ENCODE measurements at places on chromosomes 7 and 10.

DNA sequence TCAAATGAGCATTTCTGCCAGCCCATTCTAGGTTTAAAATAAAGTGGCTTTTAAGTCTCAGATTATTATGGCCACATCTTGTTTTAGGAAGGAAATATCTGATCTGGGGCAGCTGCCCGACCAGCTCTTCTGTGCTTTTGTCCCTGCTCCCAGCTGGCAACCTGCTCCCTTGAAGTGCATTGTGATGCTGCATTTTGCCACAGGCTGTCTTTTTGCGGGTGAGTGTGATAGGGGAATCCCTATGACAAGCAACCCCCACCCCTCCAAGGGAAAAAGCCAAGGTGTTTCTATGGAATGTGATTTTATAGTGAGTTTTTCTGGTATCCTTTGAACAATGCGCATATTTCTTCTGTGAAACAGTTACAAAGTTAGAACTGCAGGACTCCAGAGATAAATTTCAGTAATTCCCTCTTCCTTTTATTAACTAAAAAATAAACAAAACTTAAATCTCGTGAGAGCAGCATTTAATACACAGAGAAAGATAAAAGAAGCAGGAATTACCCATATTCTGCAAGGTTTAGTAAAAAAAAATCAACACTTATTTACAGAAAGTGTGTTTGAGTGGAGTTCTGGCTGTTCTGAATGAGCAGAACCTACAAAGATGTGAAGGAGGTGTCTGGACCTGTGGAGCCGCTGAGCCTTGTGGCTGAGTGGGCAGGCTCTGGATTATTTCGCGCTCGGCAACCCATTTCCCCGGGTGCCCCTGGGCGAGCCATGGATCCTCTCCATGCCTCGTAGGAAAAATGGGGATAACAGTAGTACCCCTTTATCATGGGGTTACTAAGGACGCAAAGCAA is 10.1 kb upstream of the HPS1 start:
- no peak for DNase-seq

DNA sequence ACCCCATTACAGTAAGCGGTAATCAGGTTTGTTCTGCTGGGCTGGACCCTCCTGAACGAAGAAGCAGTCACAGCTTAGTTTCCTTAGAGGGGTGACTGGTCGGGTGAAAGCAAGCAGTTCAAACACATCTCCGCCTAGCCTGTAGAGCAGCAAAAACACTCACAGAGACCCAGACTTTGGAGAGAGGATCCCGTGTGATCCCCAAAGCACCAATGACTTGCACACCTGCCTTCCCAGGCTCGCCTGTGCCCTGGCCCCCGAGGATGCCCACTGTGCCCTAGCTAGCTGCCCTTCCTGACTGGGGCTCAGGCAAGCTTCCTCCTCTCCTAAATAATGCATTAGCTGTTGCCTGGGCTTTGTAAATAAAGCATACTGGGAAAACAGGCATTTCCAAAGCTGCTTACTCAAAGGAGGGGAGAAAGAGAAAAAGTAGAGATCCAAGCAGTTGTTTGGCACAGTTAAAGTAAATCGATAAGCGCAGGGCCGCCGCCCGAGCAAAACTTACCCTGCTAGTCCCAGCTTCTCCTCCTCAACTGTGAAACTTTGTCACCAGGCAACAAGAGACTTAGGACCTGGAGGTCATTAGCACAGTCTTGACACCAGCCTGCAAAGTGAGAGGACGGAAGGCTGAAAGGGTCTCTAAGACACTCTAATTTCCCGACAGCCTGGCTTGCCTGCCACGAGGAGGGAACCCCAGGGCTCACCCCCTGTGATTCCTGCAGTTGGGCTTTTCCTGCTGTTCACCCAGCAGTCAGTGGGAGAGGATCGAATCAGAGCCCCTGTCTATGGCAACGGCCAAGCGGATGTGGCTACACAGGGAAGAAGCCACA is 4.8 kb downstream of the LRRC18 start:
- no peak for DNase-seq

DNA sequence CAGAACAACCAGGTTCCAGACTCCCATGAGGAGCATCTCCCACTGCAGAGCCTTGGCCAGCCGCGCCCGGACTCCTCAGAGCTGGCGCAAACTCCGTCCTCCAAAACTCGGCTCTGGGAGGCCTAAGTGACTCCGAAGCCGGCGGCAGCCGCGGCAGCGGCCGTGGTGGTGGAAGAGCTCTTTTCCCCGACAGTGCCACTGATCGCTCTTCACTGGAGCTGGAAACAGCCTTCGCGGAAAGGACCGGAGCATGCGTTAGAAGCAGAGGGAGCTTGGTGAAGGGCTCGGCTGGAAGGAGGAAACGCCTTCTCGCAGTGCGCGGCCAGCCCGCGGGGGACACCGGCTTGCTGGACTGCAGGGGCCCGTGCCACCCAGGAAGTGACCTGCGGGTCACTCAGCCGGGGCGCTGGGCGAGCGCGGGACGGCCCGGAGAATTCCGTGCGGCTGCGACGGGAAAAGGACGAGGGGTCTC is 5.0 kb upstream of the HOXA13 start:
- DNase-seq: no peak

GRCh38 chr7:66747881-66748511 is 7.5 kb downstream of the RABGEF1 start:
- DNase-seq: no peak

GRCh38 chr7:40717242-40717641 is 582.4 kb downstream of the SUGCT start:
- no peak for DNase-seq

GRCh38 chr10:80436446-80437098 is 17.5 kb upstream of the TSPAN14 start:
- DNase-seq: no peak

GRCh38 chr10:128130051-128130450 is 3.8 kb upstream of the MKI67 start:
- no peak for DNase-seq

DNA sequence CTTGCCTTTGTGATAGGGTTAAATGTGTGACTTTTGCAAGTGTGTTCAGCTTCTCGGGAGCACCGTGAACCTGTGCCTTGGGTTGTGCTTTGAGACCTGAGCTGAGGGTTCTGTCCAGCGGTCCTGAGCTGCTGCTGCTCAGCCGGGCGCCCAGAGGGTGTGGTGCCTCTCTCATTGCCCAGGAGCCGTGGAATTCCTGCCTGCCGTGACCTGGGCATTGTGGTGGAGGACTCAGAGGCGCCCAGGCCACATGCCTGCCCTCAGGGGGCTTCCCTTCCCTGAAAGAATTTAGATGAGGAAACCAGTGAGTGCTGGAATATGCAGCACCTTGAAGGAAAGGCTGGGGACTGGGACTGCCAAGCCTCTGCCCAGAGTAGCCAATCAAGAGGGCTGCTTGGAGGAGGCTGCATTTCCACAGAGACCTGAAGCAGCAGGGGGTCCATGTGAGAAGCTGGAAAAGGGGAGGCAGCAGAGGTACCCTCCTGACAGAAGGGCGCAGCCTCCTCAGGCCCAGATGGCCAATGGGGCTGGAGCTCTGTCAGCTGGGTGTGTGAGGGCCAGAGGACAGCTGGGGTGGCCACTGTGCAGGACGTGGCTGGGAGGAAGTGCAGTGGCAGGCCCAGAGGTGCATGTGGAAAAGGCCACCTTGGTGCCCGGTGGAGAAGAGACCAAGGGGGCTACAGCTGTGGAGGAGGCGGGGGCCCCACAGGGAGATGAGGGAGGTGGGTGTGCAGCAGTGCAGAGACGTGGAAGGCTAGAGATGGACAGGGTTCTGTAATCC is 107.3 kb downstream of the NKX6-2 start:
- DNase-seq: no peak

DNA sequence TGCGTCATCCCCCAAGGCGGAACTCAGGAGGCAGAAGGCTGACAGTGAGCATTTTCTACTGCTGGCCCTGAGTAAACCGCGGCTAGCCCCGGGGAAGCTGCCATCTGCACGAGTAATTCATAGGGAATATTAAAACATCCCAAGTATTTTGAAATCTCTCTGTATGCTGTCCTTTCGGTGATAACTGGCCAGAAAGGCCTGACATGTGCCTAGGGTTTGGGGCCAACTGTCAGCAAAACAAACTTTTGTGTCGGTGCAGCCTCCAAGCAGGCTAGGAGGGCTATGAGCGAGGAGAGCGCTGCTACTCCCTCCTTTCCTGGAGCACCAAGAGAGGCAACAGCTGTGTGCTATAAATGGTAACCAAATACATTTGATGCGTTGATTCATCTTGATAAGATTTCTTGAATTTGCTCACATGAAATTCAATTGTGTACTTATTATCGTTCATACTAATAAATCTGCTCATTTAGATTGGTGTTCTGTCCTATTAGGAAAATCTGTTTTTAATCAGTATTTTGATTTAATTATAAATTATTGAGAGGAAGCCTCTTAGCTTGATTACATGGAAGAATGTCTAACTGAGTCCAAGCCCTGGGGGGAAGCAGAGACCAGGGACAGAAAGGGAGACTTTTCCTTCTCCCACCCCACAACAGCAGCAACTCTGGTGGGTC is 124.4 kb upstream of the NPS start:
- DNase-seq: no peak

- DNase-seq: no peak
These were observed 509.5 kb downstream of the DNAJB6 start for GRCh38 chr7:157846271-157846670.

DNA sequence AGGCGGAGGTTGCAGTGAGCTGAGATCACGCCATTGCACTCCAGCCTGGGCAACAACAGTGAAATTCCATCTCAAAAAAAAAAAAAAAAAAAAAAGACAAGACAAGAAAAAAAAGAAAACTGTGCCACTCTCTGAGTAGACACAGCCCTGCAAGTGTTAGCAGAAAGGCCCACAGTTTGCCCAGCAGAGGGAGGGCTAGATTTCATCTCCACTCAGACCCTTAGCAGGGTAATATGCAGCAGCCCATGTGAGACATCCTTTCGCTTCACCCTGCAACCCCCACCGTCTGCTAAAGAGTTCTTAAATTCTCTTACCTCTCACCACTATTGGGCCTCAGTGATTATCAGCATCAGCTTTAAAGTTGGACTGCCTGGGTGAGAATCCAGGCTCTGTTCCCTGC is 38.2 kb downstream of the CTNNA3 start:
- DNase-seq: no peak

DNA sequence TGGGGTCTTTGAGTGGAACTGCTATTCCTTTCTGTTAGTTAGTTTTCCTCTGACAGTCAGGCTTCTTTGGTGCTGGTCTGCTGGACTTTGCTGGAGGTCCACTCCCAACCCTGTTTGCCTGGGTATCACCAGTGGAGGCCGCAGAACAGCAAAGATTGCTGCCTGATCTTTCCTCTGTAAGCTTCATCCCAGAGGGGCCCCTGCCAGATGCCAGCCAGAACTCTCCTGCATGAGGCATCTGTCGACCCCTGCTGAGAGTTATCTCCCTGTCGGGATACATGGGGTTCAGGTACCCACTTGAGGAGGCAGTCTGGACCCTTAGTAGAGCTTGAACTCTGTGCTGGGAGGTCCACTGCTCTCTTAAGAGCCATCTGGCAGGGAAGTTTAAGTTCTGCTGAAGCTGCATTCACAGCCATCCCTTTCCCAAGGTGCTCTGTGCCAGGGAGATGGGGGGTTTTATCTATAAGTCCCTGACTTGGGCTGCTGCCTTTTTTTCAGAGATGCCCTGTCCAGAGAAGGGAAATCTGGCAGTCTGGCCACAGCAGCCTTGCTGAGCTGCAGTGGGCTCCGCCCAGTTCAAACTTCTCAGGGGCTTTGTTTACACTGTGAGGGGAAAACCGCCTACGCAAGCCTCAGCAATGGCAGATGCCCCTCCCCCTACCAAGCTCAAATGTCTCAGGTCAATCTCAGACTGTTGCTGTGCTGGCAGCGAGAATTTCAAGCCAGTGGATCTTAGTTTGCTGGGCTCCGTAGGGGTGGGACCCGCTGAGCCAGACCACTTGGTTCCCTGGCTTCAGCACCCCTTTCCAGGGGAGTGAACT is 89.7 kb upstream of the CDK6 start:
- DNase-seq: no peak

- no peak for DNase-seq
These were observed 29.6 kb downstream of the ARHGAP21 start for GRCh38 chr10:24694086-24694485.

- DNase-seq: no peak
These were observed 30.4 kb downstream of the PRPF18 start for GRCh38 chr10:13617116-13617515.

DNA sequence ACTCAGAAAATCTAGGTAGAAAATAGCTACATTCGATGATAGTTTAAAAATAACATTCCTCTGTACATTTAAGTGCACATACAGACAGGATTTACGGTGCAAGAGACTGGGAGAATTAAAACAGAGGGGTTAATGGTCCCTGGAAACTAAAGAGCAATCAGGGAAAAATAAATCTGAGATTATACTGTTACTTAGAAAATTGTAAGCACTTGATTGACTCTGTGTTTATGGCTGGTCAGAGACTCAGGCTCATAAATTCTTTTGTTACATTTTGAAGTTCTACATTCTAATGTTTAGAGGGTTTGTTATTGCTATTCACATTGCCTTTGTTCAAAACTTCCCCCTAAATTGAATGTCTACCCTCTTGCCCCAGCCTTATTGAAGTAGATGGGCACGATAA is 54.4 kb downstream of the CDCA7L start:
- DNase-seq: no peak

DNA sequence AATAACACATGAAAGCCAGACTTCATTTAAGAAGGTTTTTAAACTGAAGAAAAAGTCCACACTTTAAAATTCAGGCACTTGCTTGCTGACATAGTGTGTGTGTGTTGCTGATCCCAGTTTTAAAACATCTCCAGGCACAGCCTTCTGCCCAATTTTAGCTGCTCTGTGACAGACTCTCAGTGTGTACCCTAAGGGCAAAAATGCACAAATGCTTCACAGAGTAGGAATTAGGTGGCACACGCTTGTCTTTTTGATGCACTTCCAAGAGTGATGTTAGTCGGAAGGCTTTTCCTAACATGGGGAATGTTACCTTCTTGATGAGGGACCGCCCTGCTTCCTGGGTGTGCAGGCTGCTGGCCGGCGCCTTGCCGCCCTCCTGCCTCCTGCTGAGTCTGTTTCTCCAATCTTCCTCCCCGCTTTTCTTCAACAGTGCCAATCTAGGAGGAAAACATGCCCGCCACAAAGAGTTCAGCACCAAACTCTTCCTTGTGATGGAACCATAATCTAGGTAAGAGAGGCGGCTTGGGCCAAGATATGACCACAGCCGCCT is 122.3 kb downstream of the SVIL start:
- DNase-seq: no peak

DNA sequence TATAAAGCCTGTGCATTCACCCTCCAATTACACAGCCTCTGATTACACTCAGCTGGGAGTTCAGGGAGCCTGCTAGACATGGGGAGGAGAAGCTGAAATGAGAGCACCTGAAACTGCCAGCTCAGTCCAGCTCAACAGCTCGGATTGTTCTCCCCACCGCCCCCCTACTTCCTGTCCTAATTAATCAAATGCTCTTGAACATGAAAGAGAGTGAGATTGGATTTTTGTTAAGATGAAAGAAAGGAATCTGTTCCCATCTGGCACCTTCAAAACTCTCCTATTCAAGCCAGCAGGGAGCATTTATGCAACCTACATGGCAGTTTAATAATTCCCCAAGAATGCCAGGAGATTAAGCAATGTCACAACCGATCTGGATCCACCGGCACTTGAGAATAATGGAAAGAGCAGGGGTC is 98.0 kb downstream of the NPSR1 start:
- no peak for DNase-seq

DNA sequence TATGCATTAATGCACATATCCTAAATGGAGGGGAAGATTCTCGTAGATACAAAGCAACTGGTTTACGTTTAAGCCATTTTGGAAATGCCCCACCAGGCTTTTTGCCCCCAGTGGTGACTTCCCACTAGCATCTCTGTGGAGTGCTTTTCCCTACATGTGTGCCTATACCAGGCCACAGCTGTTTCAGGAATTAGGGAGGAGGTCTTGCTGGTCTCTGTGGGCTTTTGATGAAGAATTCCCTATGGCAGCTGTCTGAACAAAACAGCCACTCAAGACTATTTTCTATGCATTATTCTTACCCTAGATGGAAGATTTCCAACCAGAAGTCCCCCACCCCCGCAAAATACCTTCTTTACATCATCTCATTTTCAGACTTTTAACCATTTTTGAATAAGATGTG is 52.0 kb upstream of the NMT2 start:
- DNase-seq: no peak
